Activated CD4-positive, alpha-beta T cell treated with anti-CD3 and anti-CD28 coated beads, Interleukin-2, Interleukin-4, amounts not matched to agents 100 ng/mL and 50 ng/mL, durations not matched to agents 16 hours and 8 hours (primary cell): ENCODE measurements at places on chromosomes 2 and 18.

DNA sequence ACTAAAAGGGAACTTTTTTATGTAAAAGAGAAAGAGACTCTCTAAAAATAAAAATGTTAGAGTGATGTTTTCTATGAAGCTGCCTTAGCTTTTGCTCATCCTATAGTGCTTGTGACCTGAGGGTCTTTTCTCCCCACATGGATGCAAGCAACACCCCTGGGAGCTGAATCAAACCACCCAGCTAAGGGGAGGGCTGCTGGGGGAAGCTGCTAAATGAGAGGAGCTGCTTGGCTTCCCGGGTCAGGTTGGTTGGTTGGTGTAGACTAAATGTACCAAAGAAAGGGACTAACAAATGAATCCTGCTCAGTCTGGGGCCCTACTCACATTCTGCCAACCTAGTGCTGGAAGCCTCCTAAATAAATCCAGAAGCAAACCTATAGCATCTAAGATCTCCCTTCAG, 35.0 kb downstream of the AFF3 start:
- DNase-seq, result no peak

- no peak for DNase-seq
Measured at GRCh38 chr18:29018976-29019375, 842.0 kb upstream of the CDH2 start.

DNA sequence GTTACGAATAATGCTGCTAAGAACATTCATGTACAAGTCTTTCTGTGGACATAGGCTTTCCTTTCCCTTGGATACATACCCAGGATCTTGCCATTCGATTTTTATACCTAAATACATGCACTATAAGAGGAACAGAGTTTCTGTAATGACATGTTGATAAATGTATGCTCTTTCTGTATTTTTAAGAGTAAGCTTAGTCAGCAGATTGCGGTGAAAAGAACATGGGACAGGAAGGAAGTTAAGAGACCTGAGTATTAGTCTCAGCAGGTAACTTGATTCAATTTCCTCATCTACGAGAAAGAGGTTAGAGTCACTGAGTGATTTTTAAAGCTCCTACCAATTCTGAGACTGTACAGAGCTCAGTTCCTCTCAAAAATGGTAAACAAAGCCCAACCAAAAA, 2.6 kb upstream of the TLK1 start:
- no peak for DNase-seq

DNA sequence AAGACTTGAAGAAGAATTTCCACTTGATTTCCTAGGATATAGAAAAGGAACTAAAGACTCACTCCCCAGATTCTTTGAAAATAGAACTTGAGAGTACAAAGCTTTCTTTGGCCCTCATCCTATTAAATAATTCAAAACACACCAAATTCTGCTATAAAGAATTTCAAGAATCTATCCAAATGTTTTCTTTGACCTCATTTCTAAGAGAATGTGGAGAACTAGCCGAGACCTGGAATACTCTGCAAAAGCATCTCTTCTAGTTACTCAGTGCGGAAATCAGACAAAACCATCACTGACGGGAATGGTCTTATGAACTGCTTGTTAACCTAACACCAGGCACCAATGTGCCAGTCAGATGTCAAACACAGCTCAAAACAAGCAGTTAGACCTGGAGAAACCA, 44.2 kb upstream of the ARL5A start:
- DNase-seq, result no peak
